ENCODE measurements at places on chromosomes 12 and 14.

GRCh38 chr12:28980436-28980835, 168.6 kb upstream of the FAR2 start:
- no peak for DNase-seq

GRCh38 chr12:48815126-48816110, 2.9 kb upstream of the CACNB3 start:
- no peak for DNase-seq

DNA sequence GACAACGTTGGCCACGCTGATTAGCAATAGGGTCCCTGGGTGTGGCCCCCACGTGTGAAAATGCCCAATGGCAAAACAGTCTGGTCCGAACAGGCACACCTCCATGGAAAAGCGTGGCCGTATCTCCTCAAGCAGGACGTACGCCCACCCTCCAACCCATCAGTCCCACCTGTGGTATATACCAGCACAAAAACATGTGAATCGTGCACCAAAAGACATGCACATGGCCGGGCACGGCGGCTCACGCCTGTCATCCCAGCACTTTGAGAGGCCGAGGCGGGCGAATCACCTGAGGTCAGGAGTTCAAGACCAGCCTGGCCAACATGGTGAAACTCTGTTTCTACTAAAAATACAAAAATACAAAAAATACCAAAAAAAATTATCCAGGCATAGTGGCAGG, 14.9 kb upstream of the SFSWAP start:
- no peak for DNase-seq

GRCh38 chr12:83985084-83985483, 927.5 kb downstream of the SLC6A15 start:
- DNase-seq: no peak
